ENCODE measurements at places on chromosomes 16 and 17. TPM values are rescaled to one million over a fixed set of nuclear protein-coding genes. Genes with fewer than 3 reads are reported as not detected.

Gene CIBAR2
- polyA plus RNA-seq, result 0.50 TPM

Gene PTX4
- not detected for polyA plus RNA-seq

Gene CLEC3A
- polyA plus RNA-seq, result not detected

Gene KRT12
- polyA plus RNA-seq, result 0.19 TPM

Measured in renal pelvis (tissue), 12 donors.